Suppressor macrophage treated with lipopolysaccharide for 1 hour (primary cell): ENCODE measurements at places on chromosomes 13 and 19.

DNA sequence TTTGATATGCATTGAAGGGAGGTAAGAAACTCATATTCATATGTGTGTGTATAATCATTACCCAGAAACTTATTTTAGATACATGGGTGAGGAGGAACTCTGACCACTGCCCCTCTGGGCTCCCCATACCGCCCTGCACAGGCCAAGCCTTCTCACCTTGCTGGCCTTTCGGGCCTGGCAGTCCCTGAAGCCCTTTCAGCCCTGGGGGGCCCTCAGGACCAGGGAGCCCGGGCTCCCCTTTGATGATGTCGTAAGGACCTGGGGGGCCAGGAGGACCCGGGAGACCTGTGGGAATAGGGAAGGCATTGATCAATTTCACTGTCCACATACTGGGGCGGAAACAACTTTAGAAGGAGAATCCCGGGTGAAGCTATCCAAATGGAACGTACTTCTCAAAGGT lies 142.3 kb downstream of the COL4A1 start:
- no peak for DNase-seq

- no peak for DNase-seq
Measured at GRCh38 chr19:51326216-51327065, 15.0 kb downstream of the IGLON5 start.

GRCh38 chr19:2230033-2230531 lies 6.0 kb downstream of the PLEKHJ1 start:
- DNase-seq = no peak

DNA sequence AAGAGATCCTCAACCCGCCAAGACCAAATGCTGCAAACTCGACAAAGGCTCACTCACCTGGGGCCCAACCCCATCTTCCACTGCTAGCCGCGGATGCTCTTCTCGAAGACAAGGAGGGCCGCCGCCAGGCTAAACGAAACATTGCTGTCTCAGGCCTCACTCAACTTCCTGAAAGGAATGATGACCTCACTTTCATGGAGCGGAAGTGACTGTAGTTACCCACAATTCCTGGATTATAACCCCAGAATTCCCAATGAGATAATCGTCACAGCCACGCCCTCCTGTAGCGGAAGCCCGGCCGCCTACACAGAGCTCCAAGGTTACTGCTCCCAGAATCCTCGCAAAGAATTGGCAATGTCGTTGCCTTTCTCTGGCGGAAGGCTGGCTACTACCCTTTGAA lies 10.5 kb upstream of the ZNF112 start:
- DNase-seq = no peak

DNA sequence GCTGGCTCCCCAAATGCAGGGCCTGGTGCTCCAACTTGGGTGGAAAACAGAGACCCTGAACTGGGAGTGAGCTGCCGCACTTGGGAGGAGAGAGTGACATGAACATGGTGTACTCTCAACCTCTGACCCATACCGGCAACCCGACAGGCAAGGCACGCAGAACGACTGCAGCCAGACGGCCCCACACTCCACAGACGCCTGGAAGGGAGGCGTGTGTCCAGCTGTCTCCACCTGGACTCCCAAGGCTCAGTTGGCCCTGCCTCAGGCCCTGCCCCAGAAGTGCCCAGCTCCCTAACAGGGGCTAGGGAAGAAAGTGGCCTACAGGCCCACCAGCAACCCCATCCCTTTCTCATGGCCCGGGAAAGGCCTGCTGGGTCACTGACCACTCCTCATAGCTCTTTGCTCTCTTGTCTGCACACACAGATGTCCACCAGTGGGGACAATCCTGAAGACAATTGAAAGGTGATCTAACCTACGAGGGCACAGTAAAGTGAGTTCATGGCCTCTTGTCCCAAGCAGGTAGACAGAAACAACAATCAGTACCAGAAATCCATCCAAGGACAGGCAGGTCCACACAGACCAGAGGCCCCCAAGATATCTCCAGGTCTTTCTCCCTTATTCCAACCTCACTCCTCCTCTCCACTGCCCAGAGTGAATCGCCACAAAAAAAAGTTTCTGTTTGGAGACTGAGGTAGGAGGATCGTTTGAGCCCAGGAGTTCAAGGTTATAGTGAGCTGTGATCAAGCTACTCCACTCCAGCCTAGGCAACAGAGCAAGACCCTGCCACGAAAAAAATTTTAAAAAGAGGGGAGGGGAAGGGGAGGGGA lies 28.2 kb downstream of the ELL start:
- no peak for DNase-seq

GRCh38 chr19:46296722-46297461 lies at the start of gene HIF3A:
Gene HIF3A (plus strand): TSS chr19:46297042. CDS start chr19:46297077, 35 bp downstream.
- DNase-seq = peak; percentile 51

- peak; percentile 38 for DNase-seq
Measured at GRCh38 chr19:55579766-55580621, 654 bp downstream of the ZNF579 start.

DNA sequence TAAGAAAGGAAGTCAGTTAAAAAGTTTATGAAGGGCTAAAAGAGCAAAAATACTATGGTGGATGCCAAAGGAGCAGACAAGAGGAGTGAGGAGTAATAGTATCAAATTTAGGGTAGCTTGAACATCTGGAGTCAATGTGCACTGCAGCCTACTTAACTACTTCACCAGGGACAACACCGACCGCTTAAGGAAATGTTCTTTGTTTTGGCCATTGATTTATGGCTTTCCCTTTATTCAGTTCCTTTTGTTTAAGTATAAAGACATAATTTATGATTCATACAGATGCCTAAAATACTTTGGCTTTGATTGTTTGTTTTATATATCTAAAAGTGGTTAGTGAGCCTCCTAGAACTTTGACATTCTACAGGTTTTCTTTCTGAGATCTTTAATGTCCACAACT lies 276.3 kb upstream of the PRR20A start:
- DNase-seq = no peak

- no peak for DNase-seq
Measured at GRCh38 chr19:48987323-48987722, 5.8 kb downstream of the GYS1 start.

DNA sequence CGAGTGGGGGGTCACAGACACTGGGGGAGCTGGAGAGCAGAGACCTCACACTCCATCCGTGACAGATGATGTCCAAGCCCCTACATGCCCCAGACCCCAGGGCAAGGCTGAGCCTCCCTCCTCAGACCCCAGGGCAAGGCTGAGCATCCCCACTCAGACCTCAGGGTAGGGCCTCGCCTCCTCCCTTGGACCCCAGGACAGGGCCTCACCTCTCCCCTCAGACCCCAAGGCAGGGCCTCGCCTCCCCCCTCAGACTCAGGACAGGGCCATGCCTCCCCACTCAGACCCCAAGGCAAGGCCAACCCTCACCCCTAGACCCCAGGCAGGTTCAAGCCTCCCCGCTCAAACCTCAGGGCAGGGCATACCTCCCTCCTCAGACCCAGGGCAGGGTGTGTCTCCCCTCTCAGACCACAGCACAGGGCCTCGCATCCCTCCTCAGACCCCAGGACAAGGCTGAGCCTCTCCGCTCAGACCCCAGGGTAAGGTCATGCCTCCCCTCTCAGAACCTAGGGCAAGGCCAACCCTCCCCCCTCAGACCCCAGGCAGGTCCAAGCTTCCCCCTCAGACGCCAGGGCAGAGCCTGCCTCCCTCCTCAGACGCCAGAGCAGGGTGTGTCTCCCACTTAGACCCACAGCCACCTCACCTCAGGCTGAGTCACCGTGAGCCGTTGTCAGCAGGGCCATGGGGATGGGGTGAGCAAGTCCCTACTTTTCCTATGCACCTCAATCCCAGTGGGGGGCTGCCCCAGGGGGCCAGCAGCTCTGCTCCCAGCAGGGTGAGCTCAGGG lies 1.7 kb upstream of the S1PR4 start:
- peak; percentile 43 for DNase-seq

DNA sequence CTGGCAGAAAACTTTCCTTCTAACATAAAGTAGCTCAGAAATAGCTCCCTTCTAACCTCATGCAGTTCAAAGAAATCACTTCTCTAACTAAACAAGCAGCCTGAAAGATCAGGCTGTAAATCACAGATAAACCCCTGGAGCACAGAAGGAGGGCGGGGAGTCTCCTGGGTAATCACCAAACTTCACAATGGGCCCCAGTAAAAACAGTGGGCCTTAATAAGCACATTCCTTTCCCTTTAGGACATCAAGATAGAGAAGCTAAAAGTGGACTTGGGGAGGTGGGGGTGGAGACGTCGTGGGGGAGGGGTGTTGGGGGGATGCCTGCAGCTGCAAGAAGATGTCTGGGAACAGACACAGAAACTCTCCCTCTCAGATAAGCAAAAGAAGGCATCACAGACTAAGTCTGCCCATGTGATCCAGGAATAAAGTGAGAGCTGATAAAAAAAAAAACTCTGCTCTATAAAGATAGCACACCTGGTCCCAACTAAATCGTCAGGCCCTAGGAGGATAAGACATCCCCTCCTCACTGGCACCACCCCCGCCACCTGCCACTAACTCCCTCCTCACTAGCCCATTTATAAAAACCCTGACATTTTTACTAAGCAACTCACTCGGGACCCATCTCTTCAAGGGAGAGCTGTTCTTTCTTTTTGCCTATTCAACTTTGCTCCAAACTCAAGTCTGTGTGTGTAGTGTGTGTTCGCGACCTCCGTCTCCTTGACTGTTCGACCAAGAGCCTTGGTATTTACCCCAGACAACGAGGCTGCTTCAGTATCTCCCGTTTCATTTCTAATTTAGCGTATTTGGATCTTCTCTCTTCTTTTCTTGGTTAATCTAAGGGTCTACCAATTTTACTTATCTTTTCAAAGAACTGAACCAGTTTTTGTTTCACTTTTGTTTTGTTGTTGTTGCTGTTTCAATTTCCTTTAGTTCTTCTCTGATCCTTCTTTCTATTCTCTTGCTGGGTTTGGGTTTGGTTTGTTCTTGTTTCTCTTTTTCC lies 31.7 kb downstream of the DNAJC15 start:
- DNase-seq = peak; percentile 38

GRCh38 chr13:79972066-79972569 lies 368.8 kb downstream of the SPRY2 start:
- DNase-seq = no peak

DNA sequence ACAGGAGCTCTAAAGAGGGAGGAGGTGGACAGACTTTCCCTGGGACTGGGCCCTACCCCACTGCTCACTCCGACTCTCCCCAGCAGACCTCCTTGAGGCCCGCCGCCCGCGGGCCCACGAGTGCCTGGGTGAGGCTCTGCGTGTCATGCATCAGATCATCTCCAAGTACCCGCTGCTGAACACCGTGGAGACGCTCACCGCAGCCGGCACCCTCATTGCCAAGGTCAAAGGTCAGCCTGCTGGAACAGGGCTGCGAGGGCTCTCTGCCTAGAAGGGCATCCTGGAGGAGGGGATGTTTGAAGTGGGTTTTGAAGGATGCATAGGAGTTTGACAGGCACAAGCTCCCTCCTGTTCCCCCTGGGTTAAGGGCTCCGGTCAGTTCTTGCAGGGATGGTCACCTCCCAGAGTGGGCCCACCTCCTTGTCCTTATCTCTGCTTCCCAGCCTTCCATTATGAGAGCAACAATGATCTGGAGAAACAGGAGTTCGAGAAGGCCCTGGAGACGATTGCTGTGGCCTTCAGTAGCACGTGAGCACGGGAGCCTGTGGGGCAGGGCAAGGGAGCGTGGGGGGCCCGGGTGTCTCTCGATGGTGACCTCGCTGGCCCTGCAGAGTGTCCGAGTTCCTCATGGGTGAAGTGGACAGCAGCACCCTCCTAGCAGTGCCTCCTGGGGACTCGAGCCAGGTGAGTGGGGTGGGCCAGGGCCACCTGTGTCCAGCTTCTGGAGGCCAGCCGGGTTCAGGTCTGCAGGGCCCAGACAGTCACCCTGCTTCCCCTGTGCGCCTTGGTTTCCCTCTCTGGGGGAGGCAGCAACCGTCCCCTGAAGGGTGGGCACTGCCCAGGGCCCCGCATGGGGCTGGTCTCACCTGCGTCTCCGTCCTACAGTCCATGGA lies 6.3 kb downstream of the ARHGAP45 start:
- no peak for DNase-seq

DNA sequence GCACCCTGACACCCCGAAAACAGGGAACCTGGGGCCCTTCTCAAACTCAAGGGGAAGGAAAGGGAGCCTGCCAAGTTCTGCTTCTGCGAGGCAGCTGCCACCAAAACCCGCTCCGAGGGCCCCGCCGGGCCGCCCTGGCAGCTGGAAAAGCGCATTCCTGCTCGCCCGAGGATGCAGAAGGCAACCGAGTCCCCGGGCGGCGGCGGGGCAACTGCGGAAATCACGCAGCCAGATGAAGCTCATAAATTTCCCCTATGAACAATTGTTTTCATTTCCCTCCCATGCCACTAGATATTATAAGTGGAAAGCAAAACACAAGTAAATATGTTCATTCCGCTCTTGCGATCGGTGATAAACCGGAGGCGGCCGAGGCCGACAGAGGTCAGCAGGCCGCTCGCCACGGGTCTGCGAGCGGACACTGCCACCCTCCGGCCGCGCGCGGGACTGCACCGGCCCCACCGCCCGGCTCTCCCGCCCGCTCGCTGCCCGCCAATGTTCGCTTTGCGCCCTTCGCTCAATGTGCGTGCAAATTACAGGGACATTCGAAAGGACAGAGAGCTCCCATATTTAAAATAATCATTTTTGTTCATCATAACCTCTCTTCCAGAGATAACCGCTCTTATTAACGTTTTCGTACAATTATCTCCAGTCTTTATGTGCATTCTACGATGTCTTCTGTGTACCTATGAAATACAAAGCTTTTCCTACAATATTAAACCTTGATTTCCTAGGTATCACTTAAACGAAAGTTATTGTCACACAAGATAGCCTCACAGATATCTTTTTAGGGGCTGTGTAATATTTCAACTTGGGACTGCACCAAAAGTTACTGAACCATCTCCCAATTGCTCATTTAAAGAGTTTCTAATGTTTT lies 120.8 kb upstream of the ZNF507 start:
- DNase-seq = peak; percentile 87

GRCh38 chr13:28318496-28318895 lies 176.4 kb downstream of the FLT1 start:
- no peak for DNase-seq

GRCh38 chr13:110756219-110756631 lies 42.7 kb downstream of the ING1 start:
- DNase-seq = no peak

DNA sequence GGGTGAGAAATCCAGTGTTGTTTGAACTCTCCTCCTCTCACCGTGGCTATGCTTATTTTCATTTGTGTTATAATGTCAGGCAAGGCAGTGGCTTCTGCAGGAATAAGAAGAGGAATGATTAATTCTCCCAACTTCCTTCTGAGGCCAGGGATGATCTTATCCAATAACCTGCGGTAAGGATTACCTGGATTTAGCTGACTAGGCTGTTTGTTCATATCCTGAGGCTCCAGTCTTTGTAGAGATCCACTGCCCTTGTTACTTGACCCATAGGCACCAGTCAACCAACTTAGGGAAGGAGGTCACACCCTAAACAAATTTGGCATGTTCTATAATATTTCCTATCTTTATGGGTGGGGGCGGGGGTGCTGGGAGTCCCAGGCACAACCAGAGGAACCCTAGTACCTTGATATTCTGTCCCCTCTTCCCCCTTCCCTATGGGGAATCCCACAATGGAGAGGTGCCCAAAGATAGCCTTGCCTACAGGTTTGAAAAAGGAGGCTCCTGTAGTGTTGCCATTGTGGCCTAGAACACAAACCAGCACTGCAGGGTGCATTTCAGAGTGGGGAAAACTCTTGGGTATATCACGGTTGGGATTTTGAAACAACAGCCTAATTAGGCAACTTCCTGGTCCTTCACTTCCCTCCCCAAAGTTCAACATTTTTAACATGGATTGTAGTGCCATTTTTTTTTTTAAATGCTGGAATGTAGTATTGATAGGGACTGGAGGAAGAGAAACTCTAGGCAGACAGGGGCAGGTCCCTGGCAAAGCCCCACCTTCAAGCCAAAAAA lies 977.5 kb upstream of the SPRY2 start:
- DNase-seq = no peak
